Caudate nucleus (tissue), 63 donors: ENCODE measurements at places on chromosomes 6 and 20.

DNA sequence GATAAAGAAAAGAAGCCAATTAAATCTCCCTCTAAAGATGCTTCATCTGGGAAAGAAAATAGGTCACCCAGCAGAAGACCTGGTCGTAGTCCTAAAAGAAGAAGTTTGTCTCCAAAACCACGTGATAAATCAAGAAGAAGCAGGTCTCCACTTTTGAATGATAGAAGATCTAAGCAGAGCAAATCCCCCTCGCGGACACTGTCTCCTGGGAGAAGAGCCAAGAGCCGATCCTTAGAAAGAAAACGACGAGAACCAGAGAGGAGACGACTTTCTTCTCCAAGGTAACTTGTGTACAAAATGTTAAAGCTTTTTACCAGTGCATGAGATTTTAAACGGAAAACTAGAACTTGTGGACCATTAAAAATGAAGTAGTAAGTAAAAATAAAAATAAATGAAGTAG lies 46.5 kb downstream of the FAM217A start:
- DNase-seq: no peak

GRCh38 chr6:38528196-38528965 lies 111.3 kb downstream of the BTBD9 start:
- no peak for DNase-seq

GRCh38 chr6:35014341-35014740 lies 125.3 kb downstream of the ANKS1A start:
- peak; percentile 83 for DNase-seq

- no peak for DNase-seq
Observed at GRCh38 chr6:46039646-46040045, 24.0 kb upstream of the CLIC5 start.

DNA sequence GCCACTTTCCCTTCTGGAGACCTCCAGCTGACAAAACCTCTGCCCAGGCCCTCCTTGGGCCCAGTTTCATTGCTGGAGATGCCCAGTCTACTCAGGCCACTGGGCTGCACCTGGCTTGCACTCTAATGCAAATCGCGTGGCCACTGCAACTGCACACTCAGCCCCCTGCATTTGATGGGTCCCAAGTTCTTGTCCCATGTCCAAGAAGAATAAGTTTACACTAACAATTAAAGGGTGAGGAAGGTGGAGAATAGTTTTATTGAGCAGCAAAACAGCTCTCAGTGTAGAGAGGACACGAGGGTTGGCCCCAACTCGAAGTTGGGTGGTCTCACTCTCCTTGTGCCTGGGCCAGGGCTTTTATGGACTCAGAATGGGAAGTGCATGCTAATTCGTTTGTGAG lies 31.9 kb upstream of the THEMIS start:
- DNase-seq: no peak

- no peak for DNase-seq
Observed at GRCh38 chr20:48066246-48066645, 281.0 kb upstream of the SULF2 start.

DNA sequence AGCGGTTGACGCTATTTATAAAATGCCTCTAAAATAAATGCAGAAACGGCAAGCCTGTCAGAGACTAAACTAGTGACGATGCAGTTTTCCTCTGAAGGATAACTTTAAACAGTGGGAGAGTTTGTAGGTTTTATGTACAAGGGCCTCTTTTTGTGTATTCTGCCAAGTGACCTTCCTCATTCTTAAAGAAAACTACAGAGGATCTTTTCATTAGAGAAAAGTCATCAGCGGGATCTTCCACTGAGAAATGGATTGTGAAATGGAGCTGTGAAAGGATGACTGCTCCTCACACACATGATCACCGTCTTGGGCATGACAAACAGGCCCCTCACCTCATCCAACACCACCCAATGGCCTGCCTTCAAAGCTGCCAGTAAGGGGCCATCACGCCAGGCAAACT lies 89.0 kb upstream of the LYRM2 start:
- DNase-seq: no peak

DNA sequence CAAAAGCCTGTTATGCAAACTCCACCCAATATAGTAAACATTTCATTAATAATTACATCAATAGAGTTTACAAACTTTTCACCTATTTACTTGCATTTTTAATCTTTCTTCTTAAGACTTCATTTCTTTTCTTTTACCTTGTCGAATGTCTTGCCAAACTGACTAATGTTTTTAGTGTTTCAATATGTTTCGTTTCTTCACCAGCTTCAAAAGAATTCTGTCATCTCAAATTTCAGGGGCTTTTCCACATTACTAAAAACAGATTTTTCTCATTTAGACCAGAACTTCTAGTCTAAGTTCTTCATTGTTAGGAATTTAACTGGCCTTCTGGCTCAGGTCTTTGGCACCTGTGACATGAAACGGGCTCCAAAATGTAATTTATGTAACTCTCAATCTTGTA lies 196.5 kb downstream of the ARHGAP18 start:
- DNase-seq: no peak

- no peak for DNase-seq
Observed at GRCh38 chr20:13839421-13840092, 54.7 kb downstream of the NDUFAF5 start.

DNA sequence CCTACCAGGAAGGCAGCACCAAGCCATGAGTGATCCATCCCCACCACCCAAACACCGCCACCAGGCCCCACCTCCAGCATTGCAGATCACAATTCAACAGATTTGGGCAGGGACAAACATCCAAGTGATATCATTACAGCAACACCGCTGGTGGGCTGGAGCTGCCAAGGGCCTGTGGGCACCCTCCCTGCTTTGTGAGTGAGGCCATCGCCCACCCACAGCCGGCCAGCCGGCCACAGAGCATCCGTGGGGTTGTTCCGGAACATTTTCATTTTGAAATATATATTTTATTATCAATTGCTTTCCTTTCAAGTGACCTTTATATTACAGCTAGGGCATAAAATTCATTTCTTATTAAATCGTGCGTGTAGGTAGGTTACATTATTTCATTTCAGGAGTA lies 286.0 kb upstream of the CDH4 start:
- DNase-seq: no peak

GRCh38 chr6:144485531-144485930 lies 200.4 kb downstream of the UTRN start:
- no peak for DNase-seq

- DNase-seq: no peak
Observed at GRCh38 chr20:34143951-34144350, 31.9 kb upstream of the EIF2S2 start.

- peak; percentile 72 for DNase-seq
Observed at GRCh38 chr6:37691904-37692806, 5.5 kb downstream of the MDGA1 start.

DNA sequence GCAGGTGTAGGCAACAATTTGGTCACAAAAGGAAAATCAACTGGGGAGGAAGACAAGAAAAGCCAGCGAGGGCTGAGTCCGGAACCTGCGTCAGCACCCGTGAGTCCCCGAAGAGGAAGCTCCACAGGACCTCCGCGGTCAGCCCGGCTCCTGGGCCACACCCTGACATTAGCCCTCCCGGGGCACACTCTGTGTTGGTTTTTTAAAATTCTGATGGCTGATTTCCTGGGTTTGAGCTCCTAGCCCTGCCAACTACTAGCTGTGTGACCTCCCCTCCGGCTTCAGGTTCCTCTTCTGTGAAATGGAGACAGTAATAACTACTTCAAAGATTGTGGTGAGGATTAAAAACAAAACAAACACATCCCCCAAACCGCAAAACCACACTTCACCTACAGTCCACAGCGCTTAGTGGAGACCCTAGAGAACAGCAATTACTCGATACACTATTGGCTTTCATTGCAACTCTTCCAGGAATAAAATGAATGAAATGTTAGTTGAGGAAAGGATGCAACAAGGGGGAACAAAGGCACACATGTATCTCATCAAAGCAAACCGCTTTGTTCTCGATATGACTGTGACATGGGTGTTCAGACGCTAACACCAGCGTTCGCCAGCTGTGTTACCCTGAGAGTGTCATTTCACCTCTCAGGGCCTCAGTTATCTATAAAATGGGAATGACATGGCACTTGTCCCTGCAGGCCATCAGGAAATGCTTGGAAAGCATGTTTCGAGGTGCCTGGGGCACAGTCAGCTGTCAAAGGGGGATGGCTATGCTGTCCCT lies 985 bp downstream of the ZBP1 start:
- DNase-seq: no peak
